ENCODE measurements at places on chromosomes 1 and 21. TPM values are rescaled to one million over a fixed set of nuclear protein-coding genes. Genes with fewer than 3 reads are reported as not detected.

The TLR5 gene
- total RNA-seq, result 3.8 TPM

The GREM2 gene
- total RNA-seq, result 2.0 TPM

The TMCO1 gene
- 60.3 TPM for total RNA-seq

The TMEM200B gene
- total RNA-seq, result 10.1 TPM

The SCYL3 gene
- 10.3 TPM for total RNA-seq

The GRIK1 gene
- 0.49 TPM for total RNA-seq

The TSACC gene
- total RNA-seq, result 0.27 TPM

The ADGRB2 gene
- total RNA-seq, result 12.5 TPM

The SELENOF gene
- 136 TPM for total RNA-seq

The OR10Z1 gene
- total RNA-seq, result not detected

The TOR3A gene
- 10.3 TPM for total RNA-seq

The SH2D2A gene
- 0.71 TPM for total RNA-seq

The S100A14 gene
- total RNA-seq, result 0.18 TPM

Data from muscle of leg (tissue), 16 donors.